Transverse colon (tissue), 4 donors: ENCODE measurements at places on chromosomes 3 and 15. TPM values are rescaled to one million over a fixed set of nuclear protein-coding genes. Genes with fewer than 3 reads are reported as not detected.

Gene ONECUT1
- not detected for total RNA-seq

Gene RHCG
- not detected for total RNA-seq

Gene LSAMP
- 4.4 TPM for total RNA-seq

Gene VEPH1
- total RNA-seq = 0.20 TPM

DNA sequence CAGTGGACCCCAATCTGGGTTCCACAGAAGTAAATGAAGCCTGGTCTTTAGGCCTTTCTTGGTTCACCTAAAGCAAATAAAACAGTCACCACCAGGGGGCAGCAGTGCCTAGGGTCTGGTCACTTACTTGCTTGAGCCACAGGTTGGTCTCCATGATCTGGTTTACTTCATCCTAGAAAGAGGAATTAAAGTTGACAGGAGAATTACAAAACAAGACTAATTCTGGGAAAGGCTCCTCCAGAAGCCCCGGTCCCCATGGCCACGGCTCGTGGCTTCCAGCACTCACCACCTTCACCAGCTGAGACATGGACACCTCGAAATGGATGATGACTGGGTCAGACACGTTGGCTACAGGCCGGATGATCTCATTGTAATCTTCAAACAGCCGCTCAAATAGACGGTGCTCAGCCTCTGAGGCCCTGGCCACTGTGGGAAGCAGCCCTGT lies 2.3 kb downstream of the CHRNA3 start:
- no peak overlapping the region for H3K27ac ChIP-seq
- H3K27me3 ChIP-seq = peaks cover 49% of the 10 kb centered on the region
- H3K4me1 ChIP-seq = peaks cover 25% of the 10 kb centered on the region
- H3K36me3 ChIP-seq = no peaks in the 10 kb centered on the region
- peak; percentile 89 for DNase-seq

DNA sequence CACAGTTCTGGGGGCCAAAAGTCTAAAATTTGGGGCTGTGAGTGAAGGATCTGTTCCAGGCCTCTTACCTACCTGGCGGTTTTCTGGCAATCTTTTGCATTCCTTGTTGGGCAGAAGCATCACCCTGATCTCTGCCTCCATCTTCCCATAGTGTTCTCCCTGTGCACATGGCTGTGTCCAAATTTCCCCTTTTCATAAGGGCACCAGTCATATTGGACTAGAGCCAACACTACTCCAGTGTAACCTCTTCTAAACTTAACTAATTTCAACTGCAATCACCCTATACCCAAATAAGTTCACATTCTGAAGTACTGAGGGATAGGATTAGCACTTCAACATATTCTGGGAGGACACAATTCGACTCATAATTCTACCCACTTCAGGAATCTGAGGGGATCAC lies 85.0 kb downstream of the CCNL1 start:
- DNase-seq = no peak
- H3K27me3 ChIP-seq = no peaks in the 10 kb centered on the region
- peaks cover 2% of the 10 kb centered on the region for H3K4me1 ChIP-seq
- H3K4me3 ChIP-seq = no peak overlapping the region
- H3K27ac ChIP-seq = no peak overlapping the region

DNA sequence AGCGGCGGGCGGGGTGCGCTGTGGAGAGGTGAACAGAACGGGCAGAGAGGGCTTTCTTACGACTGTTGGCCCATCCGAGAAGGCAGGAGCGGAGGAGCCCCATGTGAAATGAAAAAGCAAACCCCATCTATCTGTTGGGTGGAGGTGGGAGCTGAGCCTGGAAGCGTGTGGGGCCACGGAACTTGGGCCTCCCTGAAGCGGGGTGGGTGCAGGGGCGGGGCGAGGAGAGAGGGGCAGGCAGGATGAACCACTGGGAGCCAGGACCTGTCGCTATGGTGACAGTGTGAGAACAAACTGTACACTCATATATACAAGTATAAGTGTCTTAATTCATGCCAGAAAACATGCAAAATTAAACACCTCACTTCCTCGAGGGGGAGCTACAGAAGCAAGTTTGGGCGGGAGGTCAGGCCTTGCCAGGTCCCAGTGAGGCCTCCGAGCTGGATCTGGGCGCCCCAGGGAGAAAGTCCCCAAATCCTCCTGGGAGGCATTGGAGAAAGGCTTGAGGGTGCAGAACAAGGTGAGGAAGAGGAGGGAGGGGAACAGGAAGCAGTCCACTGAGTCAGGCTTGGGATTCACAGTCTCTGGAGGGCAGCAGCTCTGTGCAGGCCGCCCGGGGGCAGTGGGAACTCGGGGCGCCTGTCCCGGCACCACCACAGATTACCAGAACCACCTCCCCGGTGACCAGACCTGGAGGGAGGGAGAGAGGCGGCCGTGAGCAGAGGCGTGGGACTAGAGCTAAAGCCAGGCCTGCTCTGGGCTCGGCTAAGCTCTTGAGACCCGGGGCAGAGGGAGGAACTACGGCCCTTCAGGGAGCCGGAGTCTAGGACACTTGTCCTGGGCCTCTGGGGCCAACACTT lies 34.8 kb downstream of the RBPMS2 start:
- peak overlapping the region; percentile 81 for H3K27ac ChIP-seq
- H3K4me3 ChIP-seq = no peak overlapping the region
- peak; percentile 74 for DNase-seq
- H3K27me3 ChIP-seq = no peaks in the 10 kb centered on the region
- no peaks in the 10 kb centered on the region for H3K36me3 ChIP-seq

DNA sequence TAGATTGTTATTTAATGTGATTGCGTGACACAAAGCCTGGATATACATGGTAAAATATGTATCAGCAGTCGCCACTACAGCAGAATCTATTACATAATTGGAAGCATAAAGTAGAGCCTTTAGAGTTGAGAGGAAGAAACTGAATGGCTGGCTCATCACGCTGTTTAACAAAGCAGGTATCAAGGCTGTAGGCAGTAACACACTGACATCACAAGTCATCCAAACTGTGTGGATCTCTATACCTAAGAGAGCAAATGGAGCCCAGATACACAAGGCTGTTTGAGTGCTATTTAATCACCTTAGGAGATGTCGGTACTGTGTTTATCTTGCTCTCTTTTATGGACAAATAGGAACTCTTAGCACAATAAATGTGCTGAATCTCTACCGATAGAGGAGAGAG lies 864.4 kb downstream of the VGLL3 start:
- H3K4me3 ChIP-seq = no peak overlapping the region
- no peak for DNase-seq
- H3K4me1 ChIP-seq = no peaks in the 10 kb centered on the region
- no peaks in the 10 kb centered on the region for H3K36me3 ChIP-seq
- H3K27ac ChIP-seq = no peak overlapping the region
- no peaks in the 10 kb centered on the region for H3K27me3 ChIP-seq
